ENCODE measurements at places on chromosomes 11 and 22. TPM values are rescaled to one million over a fixed set of nuclear protein-coding genes. Genes with fewer than 3 reads are reported as not detected.

The PGA5 gene
- not detected for total RNA-seq

The PIWIL4 gene
- 7.8 TPM for total RNA-seq

The C11orf16 gene
- not detected for total RNA-seq

The INSC gene
- total RNA-seq = 8.3 TPM

The SCN2B gene
- 2.7 TPM for total RNA-seq

The POTEH gene
- total RNA-seq = not detected

The SLC16A8 gene
- total RNA-seq = 1.7 TPM

DNA sequence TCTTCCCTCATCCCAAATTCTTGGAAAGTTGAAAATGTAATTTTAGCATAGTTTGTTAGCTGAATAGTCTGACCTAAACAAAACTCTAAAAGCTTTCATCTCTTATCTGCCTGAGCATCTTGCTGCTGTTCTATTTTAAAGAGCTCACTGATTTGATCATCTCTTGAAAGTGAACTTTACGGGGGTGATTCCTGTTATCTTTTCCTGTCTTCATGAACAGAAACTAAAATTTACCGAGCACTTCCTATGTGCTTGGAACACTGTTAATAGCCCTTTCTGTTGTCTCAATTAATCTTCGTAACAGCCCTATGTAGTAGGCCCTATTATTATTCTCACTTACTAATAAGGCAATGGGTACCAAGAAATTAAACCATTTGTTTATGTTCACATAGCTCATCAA, 12.3 kb downstream of the AMOTL1 start:
- no peak for DNase-seq

GRCh38 chr11:725624-726202, 19.7 kb downstream of the EPS8L2 start:
- DNase-seq = no peak

DNA sequence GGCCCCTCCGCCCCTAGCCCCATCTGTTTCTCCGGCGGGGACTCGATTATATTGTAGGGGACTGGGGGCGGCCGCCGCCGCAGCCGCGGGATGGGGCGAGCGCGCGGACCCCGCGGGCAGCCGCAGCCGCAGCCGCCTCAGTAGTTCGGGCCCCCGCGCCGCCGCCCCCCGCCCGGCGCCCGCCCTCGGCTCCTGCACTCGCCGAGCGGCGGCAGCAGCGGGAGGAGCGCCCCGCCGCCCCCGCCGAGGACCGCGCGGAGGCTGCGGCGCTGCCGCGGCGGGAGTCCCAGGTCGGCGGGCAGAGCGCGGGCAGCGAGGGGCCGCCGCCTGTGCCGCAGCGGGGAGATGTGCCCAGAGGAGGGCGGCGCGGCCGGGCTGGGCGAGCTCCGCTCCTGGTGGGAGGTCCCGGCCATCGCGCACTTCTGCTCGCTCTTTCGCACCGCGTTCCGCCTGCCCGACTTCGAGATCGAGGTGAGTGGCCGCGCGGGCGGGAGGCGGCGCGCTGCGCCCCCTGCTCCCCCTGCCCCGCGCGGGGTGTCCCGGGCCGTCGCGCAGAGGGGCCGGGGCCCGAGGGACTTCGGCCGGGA, at the start of gene CECR2:
CECR2 (plus strand) TSS at position 22 of the 587 bp plus-strand sequence; CDS start at position 346, 324 bp downstream.
- peak; percentile 61 for DNase-seq

All from sciatic nerve (tissue), 2 donors.